ENCODE measurements at places on chromosomes 6 and 20.

GRCh38 chr20:45866454-45866853, 9.0 kb downstream of the ZSWIM3 start:
- DNase-seq, result no peak

- DNase-seq, result no peak
Measured at GRCh38 chr6:1997702-1998101, 247.7 kb downstream of the GMDS start.

DNA sequence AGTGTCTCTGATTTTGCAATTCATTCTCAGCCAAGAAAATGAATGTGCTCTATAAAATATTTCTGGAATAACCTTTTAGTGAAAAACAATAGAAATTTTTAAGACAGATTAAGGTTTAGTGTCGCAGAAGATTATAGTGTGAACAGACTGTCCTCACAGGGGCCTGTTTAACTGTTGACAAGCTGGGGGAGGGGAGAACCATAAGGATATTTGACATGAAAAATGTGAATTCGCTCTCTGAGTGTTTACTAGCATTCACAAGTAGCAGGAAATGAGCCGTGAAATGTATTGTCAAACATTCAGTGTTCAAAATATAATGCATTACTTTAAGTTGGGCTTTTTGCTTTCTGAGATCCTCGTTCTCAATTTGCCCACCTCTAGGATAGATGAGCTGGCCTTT, 134.8 kb upstream of the TSHZ2 start:
- no peak for DNase-seq

- DNase-seq, result no peak
Measured at GRCh38 chr6:110815015-110815410, 256 bp downstream of the CDK19 start.

DNA sequence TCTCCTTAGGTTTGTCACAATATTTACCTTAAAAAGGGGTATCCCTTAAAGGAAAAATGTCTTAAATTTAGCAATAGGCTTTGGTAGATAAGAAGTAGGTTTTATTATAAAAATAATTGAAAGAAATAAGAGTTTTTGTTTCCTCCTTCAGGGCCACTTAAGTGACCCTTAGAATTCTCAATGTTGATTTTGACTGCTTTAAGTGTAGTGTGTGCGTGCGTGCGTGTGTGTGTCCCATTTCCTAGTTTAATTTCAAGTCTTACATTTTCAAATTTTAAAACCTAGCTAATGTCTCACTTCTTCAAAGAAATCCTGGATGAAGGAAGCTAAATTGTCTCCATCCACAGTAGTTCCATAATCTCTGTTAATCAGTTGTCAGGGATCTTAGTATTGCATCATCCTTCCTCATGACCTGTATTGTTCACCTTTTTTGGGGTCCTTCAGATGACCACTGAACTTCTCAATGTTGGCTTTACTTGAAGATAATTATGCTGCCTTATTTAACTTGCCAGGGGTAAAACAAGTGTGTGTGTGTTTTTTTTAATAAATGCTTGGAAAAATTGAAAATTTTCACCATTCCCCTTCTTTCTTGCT, 50.7 kb upstream of the TFB1M start:
- DNase-seq, result no peak

- no peak for DNase-seq
Measured at GRCh38 chr6:149057464-149057840, 260.1 kb upstream of the TAB2 start.

GRCh38 chr6:12472601-12473038, 182.5 kb downstream of the EDN1 start:
- no peak for DNase-seq

GRCh38 chr6:116388924-116389323, 18.2 kb downstream of the DSE start:
- no peak for DNase-seq

GRCh38 chr6:25962149-25963127, at the start of gene TRIM38:
TSS of gene TRIM38 (plus strand) at chr6:25962802. CDS start at chr6:25966523, 3,721 bp downstream.
- no peak for DNase-seq

DNA sequence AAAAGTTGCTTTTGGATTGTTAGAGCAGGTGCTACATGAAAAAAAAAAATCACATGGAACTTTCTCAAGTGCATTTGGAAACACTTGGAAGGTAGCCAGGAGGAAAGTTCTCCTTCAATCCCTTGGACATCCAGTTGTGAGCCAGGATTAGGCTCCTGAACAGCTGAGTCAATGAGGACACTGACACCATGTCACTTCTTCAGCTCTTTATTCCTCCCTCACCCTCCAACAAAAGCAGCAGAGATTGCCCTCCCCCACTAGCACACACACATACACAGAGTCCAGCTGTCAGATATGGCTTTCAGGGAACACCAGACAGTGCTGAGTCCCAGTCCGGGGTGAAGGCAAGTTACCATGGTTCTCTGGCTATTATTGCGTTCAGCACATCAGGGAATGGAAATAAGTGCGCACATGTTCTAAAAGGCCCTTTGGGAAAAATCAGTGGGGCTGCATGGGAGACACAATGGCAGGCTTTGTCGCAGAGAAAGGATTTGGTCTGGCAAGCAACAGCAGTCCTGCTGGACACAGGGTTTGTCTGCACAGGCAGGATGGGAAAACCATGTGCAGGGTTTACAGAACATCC, 124.7 kb upstream of the MARCKS start:
- no peak for DNase-seq

DNA sequence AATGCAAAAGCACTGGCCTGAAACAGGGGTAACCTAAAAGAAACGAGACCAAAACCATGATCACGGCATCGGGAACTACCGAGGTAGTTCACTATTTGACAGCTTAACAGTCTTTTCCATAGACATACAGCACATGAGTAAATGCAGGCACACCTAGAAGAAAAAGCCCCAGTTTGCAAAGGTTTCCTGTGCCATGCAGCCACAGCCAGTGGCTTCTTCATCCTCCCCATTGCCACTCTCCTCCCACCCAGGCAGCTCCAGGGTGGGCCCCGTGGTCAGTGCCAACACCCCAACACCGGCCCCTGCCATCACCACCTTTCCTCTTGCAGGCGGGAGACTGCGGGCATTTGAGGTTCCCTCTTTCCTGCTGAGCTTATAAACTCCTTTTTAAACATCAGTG, 115.4 kb downstream of the SLC23A2 start:
- no peak for DNase-seq

GRCh38 chr6:43457643-43458042, 2.3 kb upstream of the DLK2 start:
- no peak for DNase-seq

DNA sequence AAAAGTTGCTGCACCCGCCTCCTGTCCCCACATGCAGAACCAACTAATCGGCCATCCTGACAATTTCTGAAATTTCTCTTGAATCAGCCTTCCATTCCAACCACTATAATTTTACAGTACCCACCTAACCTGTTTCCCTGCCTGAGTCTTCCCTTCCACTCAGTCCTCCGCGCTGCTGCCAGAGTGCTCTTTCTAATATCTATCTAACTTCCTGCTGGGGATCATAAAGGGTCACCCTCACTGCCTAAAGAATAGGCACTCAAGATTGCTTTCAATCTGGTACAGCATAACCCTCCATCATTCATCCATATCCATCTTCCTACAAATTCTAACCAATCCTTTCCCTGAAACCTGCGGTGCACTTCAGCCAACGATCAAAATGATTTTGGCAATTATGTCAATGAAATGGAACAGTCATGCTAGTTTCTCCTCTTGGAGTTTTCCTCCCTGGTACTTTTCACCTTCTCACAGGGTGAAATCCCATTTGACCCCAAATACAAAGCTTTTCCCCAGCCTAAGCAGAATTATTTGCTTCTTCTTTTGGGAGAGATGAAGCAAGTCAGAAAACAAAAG, 117.5 kb upstream of the BEND6 start:
- no peak for DNase-seq

GRCh38 chr6:125169058-125169457, 15.5 kb downstream of the TPD52L1 start:
- DNase-seq, result no peak

GRCh38 chr6:163825033-163825432, 410.5 kb downstream of the QKI start:
- no peak for DNase-seq

DNA sequence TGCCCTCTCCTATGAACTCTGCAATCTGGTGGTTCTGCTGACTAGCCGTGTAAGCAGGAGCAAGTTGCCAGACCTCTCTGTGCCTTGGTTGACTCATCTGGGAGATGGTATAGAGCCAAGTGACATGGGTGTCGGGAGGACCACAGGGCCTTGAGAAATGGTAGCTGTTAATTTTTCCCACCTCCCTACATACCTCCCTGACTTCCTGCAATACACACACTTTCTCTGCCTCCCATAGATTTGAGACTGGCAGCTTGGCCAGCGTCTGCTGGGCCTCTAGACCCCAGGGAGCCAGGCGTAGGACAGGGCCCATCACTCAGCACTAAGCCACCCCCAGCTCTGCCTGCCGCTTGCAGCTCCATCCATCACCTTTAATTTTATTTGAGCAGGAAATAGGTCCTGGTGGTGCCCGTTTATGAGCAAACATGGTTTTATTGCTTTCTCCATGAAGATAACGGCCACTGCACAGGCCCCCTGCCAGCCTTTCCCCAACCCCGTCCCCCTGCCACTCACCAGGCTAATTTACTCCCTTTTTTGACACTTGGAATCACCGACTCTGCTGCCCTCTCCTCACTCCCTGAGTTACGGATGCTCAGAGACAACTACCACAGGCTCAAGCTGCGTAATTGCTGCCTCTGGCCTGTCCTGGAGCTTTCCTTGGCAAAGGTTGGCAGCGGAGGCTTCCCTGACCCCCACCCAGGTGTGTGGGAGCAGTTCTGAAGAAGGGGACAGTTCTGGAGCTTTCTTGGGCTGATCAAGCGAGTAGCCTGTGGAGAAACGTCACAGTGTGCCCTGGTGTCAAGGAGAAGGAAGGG, 11.1 kb downstream of the GLP1R start:
- DNase-seq, result no peak

DNA sequence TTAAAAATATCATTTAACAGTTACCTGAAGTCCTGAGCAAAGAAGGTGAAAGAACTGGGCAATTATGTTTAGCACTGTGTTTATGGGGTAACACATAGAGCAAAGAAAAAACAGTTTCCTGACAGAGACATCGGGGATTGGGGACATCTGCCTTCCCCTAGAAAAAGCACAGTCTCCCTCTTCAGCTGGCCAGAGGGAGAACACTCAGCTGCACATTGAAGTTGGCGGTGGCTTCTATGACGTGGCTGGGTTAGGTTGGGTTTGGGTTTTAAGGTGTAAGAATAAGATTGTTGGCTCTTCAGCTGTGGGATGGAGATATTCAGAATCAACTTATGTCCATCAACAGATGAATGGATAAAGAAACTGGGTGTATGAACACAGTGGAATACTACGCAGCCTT, 124.0 kb upstream of the DTNBP1 start:
- no peak for DNase-seq

DNA sequence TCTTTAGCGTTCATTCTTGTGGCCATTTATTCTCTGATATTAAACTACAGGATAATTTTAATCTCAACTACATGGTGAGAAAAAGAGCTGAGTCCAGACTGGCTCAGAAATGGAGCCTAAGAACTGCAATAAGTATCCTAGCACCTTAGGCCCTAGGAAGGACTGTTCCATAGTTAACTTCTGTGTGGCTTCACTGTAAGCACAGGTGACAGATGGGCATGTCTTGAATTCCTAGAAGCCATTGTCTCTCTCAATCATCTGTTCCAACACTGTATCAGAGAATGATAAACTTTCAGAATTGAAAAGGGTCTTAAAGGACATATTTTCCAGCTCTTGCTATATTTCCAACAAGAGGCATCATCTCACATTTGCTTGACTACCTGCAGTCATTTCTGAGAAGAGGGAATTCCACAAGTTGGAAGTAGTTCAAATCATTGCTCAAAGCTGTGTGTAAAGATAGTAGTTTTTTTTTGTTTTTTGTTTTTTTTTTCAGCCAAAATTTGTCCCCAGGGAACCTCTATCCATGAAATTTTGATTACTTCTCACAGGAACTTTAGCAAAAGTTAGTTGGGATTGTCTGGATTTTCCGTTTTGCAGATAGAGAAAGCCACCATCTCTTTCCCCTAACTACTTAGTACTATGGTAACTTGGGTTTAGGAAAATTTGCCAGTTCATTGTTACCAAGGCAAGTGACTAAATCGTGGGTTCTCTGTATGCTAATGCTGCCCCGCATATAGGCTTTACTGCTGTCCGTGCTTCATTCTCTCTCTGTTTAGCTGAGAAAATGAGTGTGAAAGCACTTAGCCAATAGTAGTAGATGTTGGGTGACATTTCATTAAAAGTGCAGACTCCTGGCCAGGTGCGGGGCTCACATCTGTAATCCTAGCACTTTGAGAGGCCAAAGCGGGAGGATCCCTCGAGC, 47.2 kb downstream of the KCNS1 start:
- no peak for DNase-seq

- no peak for DNase-seq
Measured at GRCh38 chr6:152605342-152605741, 31.8 kb downstream of the SYNE1 start.

- no peak for DNase-seq
Measured at GRCh38 chr6:99613705-99614429, 7.2 kb downstream of the PRDM13 start.

DNA sequence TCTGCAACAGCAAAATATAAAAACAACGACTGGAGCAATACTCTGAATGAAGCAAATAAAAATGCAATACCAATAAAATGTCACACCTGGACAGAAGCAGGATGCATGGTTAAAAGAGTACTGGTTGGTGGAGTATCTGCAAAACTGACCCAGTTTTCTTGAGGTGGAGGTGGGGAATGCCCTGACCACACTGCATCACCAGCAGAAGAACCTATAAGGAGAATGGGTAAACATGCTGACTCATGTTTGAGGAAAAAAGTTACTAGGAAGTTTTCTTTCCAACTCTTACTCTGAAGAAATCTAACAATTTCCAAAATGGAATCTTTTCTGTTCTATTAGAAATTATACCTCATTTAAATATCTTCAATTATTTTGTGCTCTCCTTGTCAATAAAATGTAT, 43.6 kb downstream of the REPS1 start:
- DNase-seq, result no peak

GRCh38 chr6:84976526-84977362, 212.3 kb upstream of the TBX18 start:
- no peak for DNase-seq

- DNase-seq, result no peak
Measured at GRCh38 chr6:56841381-56841749, 113.5 kb upstream of the BEND6 start.

DNA sequence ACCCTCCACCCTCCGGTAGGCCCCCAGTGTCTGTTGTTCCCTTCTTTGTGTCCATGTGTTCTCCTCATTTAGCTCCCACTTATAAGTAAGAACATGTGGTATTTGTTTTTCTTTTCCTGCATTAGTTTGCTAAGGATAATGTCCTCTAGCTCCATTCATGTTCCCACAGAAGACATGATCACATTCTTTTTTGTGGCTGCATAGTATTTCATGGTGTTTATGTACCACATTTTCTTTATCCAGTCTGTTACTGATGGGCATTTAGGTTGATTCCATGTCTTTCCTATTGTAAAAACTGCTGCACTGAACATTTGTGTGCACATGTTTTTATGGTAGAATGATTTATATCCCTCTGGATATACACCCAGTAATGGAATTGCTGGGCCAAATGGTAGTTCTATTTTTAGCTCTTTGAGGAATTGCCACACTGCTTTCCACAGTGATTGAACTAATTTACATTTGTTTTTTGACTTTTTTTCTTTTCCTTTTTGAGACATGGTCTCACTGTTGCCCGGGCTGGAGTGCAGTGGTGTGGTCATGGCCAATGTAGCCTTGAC, 4.5 kb downstream of the KPNA5 start:
- no peak for DNase-seq
